HCT116 (cell line): ENCODE measurements at places on chromosomes 2 and 18. TPM values are rescaled to one million over a fixed set of nuclear protein-coding genes. Genes with fewer than 3 reads are reported as not detected.
A peak's percentile ranks its signal among the peaks of the same experiment; 100 is the strongest.

DNA sequence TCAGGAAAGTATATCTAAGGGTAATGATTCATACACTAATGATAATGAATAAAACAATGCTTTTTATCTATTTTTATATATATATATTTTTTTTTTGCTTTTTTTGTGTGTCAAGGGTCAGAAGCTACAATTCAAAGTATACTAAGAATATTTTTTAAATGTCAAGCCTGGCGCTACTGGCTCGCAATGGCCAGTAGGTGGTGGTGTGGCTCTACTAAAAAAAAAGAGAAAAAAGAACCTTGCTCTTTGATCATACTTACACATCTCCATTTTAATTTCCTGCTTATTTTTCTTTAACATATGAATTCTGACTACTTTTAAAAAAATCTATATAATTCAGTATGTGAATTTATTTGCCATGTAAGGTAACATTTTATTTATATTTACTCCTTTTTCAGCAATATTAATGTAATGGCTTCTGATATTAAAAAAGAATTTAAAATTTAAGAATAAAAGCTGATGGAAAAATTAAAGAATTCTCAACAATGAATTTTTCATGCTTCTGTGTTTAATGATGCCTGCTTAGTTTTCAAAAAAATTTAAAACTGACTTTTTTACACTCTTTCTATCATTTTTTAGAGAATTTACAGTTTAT lies 232.9 kb downstream of the GULP1 start:
- DNase-seq: peak; percentile 22

- DNase-seq: no peak
Observed at GRCh38 chr2:38517284-38517683, 85.4 kb downstream of the HNRNPLL start.

- no peak for DNase-seq
Observed at GRCh38 chr2:58006256-58006951, 40.2 kb upstream of the VRK2 start.

GRCh38 chr2:234463626-234464290 lies 33.1 kb downstream of the ARL4C start:
- DNase-seq: no peak

- DNase-seq: no peak
Observed at GRCh38 chr2:223086370-223086981, 34.5 kb downstream of the KCNE4 start.

DNA sequence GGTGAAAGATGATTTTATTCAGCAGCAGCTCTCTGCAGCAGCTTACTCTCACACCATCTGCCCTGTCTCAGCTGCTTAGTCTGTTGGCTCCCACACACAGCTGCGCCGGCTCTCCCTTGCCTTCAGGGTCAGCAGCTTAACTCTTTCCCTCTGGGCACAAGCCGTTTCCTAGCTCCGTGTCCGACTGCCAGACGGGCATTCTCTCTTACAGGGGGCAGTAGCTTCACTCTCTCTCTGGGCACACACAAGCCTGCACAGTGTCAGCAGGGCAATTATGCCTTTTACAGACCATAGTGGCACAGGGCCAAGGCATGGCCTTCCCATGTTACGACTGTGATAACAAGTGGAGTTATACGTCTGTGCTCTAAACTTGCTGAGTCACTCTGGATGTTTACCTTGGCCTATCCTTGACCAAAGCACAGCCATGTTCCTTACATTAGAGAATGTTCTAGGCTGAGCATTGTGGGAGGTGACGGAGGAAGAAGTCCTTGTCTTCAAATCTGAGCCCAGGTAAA lies 31.7 kb downstream of the PCARE start:
- no peak for DNase-seq

DNA sequence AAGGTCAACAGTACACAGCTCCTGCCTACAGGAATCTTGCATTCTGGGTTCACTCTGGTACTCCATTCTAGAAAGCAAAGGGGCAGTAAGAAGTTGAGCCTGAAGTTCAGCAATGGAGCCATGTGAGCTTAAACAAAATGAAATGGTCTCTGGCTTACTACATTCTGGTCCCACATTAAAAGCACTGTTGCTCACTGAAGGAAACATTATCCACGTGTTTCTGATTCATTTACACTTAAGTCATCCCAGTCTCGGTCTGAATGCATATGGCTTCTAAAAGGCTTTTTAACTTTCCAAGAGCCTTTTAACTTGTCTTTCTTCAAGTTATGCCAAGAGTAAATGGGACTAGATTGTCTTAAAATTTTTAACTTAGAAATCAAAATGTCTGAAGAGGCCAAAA lies 177.8 kb downstream of the LNPK start:
- DNase-seq: no peak

Gene DSC3
- 7.6 TPM for total RNA-seq

Gene ALKAL2
- not detected for total RNA-seq

Gene LYPD6B
- total RNA-seq: 6.1 TPM

Gene STON1
- total RNA-seq: 1.4 TPM

Gene VAMP8
- 52.6 TPM for total RNA-seq

DNA sequence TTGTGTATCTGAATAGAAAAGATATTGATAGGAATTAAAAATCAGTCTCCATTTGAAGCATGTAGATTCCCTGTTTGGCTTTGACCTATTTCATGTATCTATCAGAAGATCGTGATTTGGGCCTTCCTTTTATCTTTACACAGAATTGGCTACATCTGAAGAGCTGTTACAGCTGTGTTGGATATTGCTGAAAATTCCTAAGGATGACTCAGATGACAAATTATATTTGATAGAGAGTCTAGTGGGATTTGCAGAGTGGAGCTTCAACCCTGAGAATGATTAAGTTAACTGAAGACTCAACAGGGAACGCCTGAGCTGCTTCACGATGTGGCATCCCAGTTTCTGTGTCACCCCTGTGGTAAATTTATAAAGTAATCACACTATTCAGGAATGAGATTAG lies 4.9 kb upstream of the COL3A1 start:
- DNase-seq: no peak

Gene SLC19A3
- not detected for total RNA-seq

- DNase-seq: no peak
Observed at GRCh38 chr2:53130441-53130943, 637.1 kb upstream of the CHAC2 start.

Gene LCT
- total RNA-seq: 0.12 TPM

DNA sequence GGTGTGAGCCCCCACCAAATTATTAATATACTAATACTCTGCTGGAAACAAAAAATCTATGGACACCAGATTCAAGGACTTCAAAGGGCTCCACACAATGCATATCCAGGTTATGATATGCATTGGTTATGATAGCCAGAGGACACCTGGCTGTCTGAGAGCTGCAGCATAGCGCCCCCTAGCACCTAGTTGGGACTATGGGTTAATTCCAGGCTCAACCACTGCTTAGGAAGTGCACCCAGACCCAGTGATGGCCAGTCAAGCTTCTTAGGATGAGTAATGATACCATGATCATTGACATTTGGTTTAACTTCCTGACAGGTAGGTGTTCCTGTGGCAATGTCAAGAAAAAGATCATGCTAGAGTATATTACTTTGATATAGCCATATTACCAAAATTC lies 3.8 kb upstream of the FRZB start:
- DNase-seq: peak; percentile 16

DNA sequence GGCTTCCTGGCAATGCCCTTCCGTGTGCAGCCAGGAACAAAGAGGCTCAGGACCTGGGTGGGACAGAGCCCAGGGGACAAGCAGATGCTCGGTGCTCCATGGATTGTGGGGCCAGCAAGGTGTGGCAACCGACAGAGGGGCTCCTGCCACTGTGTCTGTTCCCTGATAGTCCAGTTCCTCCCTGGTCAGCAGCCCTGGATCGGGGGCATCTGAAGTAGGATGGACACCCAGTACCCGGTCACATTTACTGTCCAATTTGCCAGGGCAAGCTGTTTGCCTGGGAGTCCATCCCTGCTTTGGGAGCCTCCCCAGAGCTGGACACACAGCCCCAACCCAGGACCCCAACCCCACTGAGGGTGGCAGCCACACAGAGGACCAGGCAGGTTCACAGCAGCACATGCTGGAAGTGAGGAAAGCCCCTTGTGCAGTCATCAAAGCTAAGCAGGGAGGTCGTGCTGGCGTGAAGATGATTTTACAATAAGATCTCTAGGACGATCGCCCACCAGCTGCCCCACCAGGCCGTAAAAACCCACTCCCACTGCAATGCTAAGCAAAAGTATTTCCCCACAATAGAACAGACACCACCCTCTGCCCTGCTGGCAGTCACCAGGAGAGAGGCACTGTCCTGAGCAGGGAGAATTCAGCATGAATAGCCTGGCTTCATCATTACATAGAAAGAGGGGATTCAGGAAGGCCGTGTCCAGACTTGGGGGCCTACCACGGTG lies 141.7 kb downstream of the NDUFA10 start:
- DNase-seq: no peak

Gene CD302
- total RNA-seq: 0.15 TPM

GRCh38 chr2:63189026-63189425 lies 138.4 kb downstream of the OTX1 start:
- peak; percentile 54 for DNase-seq

DNA sequence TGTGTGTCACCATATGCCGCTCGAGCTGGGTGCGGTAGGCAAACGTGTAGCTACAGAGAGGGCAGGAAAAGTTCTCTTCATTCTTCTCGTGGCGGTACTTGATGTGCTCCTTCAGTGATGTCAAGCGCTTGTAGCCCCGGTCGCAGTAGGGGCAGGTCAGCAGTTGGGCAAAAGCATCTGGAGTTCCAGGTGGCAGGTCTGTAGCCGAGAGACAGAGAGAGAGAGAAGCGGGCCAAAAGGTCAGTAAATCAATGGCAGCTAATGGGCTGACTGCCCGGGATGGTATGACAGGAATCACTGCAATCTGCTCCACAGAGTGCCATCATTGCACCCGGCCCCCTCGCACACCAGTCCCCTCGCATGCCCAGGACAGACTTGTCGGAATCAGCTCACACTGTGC lies 116.0 kb downstream of the ZEB2 start:
- DNase-seq: no peak

Gene WNT10A
- total RNA-seq: 1.5 TPM

Gene TYMS
- total RNA-seq: 245 TPM

GRCh38 chr2:215695861-215696260 lies 260.0 kb upstream of the FN1 start:
- no peak for DNase-seq

DNA sequence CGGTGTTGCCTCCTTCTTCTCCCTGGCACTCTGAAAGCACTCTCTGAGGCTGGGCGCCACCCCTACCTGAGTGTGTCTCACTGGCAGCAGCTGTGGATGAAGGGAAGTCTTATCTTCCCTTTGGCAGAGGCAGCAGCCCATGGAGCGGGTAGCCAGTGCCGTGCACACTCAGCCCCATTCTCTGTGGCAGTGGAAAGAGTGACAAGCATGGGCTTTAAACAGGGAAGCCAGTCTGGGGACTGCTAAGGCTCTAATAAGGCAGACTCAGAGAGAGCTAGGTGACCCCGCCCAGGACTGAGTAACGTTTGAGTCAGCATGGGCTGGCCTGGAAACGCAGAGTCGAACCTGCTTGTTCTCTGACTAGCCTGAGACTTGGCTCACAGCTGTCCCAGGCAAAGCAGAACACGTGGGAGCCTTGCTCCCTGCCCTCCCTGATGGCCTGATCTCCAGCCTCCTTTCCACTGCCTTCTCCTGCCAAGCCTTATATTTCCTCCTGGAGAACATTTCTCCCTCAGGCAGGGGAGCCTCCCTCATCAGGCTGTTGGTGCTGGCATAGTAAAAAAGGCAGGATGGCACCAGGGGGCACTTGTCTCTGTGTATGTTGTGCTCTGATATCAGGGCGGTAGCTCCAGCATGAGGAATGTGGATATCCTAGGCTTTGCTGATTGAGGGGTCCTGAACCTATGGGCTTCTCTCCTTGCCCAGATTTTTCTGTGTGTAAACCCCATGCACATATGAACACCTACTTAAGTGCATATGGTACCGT lies 93.9 kb upstream of the LGALSL start:
- DNase-seq: peak; percentile 92

DNA sequence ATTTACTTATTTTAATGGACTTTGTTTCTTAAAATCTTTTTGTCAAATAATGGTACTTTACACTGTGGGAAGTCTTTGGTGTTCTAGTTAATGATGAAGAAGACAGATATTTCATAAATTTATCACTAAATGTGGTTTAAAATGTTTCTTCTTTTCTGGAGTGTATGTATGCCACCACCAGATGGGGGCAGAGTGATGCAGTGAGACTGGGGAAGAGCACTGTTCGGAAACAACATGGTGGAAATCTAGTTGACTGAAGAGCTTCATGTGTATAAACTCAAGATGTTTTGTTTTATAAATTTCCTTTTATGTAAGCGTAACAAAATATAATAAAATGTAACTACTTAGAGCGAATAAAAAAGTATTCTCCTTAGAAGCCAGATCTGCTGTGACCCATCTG lies 195.1 kb downstream of the KCNE4 start:
- DNase-seq: peak; percentile 28

GRCh38 chr2:163778045-163778781 lies 42.4 kb upstream of the FIGN start:
- DNase-seq: peak; percentile 15

DNA sequence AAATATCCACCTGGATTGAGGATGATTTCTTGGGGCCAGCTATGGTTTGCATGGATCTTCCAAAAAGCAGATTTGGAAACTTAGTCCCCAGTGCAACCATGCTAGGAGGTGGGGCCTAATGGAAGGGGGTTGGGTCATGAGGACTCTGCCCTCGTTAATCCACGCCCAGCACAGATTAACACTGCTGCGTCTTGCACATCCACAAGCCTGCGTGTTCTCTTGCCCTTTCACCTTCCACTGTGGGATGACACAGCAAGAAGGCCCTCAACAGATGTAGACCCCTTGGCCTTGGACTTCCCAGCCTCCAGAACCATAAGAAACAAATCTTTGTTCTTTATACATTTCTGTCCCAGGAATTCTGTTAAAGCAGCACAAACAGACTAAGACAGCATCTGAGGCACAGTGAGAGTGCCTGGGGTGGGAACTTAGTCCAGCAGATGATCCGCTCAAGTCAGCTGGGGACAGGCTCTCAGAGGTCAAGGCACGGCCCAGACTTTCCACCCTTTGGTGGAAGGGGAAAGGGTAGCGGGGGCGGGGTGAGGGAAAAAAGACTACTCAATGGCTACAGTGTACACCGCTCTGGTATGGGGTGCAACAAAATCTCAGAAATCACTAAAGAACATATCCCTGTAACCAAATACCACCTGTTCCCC lies 2.4 kb downstream of the RAB17 start:
- no peak for DNase-seq

DNA sequence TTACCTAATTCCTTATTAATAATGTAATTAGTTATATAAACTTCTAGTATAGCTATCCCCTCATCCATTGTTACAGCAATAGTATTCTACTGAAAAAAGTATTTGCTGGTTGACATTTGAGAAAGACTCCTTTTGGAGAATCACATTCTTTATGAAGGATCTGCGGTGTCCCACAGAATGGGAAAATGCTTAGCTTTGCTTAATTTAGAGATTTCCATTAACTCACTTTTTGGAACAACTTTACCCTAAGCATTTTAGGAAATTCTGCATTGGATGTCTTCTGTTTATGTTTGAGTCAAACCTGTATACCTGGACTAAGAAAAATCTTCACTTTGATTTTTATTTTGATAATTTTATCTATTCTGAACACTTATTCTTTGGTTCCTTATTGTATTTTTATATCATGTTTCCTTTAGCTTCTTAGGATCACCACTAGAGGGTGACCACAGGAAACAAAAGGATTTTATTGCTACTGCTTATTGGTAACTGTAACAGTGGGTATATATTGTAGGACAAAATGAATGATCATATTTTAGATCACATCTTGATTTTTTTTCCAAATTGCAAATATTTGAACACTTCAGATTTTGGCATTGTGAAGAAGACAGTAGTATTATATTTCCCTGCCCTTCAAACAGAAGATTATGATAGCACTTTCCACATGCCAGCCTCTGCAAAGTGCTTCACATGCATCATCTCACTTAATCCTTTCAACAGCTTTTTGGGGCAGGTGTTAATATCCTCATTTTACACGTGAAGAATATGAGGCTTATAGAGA lies 79.6 kb downstream of the MIB1 start:
- DNase-seq: peak; percentile 7
